ENCODE measurements at places on chromosomes 3 and 15. TPM values are rescaled to one million over a fixed set of nuclear protein-coding genes. Genes with fewer than 3 reads are reported as not detected.

Gene EPHB3
- 0.80 TPM for total RNA-seq

Gene TM4SF4
- total RNA-seq: not detected

DNA sequence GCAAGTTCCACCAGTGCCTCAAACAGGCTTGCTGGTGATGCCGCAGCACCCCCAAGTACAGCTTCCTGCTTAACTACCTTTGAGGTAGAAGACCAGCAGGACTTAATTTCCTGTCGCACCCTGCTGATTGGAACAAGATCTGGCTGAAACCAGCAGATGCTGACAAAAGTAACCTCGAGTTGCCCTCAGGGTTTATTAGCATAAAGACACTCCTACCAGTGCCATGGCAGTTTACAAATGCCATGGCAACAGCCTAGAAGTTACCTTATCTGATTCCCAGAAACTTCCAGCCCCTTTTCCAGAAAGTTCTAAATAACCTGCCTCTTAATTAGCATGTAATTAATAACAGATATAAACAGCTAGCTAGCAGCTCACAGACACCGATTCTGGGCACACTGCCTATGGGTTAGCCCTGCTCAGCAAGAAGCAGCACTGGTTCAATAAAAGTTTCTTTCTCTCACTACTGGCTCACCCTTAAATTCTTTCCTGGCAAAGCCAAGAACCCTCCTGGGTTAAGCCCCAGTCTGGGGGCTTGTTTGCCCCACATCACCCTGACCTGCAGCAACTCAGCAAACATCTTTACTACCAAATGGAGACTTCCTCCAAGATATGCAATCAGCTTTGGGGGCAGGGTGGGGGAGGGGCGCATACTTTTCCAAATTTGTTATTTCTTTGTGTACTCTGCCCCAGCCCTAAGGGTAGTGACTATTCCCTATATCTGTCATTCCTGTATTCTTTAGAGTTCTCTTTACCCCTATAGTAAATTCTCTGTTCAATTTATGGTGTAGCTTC lies 54.2 kb downstream of the MAP4 start:
- DNase-seq: no peak

DNA sequence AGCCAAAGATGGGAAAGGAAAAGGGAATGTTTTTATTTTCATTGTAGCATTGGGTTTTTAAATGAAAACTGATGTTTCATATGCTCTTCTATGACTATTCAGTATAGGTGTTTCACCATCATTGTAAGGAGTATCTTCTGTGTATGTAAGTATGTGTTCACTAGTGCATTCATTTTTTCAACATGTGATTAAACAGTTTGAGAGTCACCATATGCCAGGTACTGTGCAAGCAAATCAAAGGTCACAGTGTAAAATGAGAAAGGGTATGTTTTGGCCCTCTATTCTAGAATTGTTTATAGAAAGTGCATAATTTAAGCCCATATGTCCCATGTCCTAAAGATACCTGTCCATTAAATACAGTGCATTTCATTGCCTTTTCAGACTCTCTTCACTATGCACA lies 207.2 kb downstream of the ZBTB20 start:
- no peak for DNase-seq

Gene C3orf62
- 3.2 TPM for total RNA-seq

Gene XIRP1
- total RNA-seq: not detected

- DNase-seq: no peak
Observed at GRCh38 chr3:171658841-171659240, 151.4 kb downstream of the PLD1 start.

Gene TLR9
- not detected for total RNA-seq

GRCh38 chr15:69805248-69805953 lies 292.3 kb downstream of the TLE3 start:
- no peak for DNase-seq

DNA sequence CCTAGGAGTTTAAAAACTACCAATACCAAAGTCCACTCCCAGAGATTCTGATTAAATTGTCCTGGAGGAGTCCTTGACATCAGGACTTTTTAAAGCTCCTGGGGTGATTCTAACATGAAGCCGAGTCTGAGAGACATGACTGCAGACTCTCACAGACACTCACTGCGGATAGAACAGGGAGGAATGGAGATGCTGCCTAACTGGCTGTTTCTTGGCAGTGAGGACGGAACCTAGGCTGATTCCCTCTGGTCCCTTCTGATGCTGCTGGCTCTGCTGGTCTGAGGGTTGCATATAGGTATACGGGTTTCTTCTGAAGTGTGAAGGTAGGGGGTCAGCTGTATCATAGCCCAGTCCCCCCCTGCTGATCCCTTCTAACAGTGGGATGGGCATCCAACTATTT lies 1.3 kb upstream of the HRG start:
- DNase-seq: peak; percentile 46

- DNase-seq: peak; percentile 85
Observed at GRCh38 chr3:9396301-9396631, 1.1 kb upstream of the SETD5 start.

Gene HESX1
- 9.0 TPM for total RNA-seq

GRCh38 chr15:40680151-40680550 lies 14.8 kb upstream of the RAD51 start:
- DNase-seq: no peak

Gene FETUB
- not detected for total RNA-seq

Gene LRRK1
- 3.4 TPM for total RNA-seq

DNA sequence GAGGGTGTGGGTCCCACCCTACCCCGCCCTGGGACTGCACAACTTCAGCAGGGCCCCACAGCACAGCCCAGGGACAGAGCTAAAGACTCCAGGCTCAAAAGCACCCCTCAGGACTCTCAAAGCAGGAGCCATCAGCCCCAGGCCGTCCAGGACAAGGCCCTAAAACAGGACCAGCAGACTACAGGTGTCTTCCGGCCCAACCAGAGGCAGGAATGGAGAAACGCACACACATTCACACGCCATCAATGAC lies 26.1 kb downstream of the ATRIP start:
- DNase-seq: peak; percentile 25

Gene METTL6
- total RNA-seq: 20.0 TPM

DNA sequence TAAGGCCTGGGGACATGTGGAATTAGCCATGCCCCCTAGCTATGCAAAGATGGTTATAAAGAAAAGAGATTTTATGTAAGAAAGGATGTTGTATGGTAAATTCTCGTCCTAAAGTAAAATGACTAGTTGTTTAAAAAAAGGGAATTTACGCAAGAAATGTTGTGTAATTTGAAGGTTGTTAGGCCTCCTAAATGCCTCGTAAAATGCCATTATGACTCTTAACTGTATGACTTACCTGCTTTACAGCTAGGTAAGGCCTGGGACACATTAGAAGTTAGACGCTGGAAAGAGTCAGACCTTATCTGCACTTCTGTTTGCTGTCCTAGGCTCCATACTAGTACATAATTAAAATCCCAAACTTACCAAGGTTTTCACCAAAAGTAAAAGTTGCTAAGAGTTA lies 17.5 kb upstream of the HHATL start:
- no peak for DNase-seq

GRCh38 chr3:52453496-52454249 lies at the start of gene TNNC1:
Gene TNNC1 (minus strand): TSS chr3:52454041. CDS start chr3:52454015, 26 bp downstream.
- DNase-seq: no peak

Gene GP9
- total RNA-seq: not detected

DNA sequence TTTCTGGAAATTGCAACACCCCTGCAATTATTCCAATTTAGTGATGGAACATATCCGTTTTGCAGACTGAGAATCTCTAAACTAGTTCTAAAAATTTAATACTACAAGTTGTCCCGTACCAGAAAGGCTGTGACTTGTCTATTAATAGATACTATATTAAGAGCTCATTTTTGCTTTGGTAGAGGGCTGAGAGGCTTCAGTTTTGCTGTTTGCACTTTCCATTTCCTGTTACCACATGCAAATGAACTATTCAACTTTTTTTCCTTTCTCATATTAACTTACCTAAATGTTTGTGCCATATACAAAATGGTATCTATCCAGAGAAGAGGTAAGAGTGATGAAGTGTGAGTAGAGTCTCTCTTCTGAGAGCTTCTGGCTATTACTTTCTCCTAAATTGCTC lies 101.5 kb upstream of the CRBN start:
- no peak for DNase-seq

DNA sequence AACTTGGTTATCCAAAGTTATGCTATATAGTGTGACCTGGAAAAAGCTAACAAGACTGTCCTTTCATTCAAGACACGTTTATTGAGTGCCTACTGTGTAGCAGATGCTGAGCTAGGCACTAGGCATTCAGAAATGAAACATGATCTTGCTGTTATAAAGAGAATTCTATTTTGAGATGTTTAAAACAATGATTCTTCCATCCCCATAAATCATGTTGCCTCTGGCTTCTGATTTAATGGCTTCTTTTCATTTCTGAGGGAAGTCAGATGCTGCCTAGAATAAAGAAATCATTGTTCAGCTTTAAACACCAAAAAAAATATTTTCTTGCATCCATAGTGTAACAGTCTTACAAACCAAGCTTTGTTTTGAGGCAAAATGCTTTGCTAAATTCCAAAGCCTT lies 620.9 kb upstream of the UBE2E2 start:
- DNase-seq: no peak

Gene PCYT1A
- total RNA-seq: 31.8 TPM

GRCh38 chr3:28863186-28863585 lies 417.7 kb upstream of the RBMS3 start:
- DNase-seq: no peak

GRCh38 chr3:110436209-110436608 lies 635.4 kb upstream of the NECTIN3 start:
- no peak for DNase-seq

GRCh38 chr15:23760024-23760423 lies 72.9 kb upstream of the NDN start:
- DNase-seq: no peak

DNA sequence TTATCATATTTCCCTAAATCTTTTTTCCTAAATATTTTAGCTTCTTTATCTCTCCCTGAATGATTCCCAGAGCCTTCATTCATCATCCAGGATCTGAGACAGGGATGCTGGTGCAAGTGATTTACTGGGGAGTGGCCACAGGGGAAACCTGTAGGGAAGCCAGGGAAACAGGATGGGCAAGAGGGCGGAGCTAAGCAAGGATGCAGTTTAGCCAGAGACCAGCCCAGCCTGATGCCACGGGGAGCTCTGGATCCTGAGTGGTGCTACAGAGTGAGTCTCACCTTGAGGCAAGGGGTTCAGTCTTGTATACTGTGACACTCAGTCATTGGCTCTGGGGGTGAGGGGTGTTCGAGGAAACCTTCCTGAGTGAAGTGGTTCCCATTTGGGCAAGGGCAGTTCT lies 39.7 kb upstream of the LRRFIP2 start:
- DNase-seq: no peak

Gene SLC2A2
- not detected for total RNA-seq

Gene P2RY1
- 25.2 TPM for total RNA-seq

DNA sequence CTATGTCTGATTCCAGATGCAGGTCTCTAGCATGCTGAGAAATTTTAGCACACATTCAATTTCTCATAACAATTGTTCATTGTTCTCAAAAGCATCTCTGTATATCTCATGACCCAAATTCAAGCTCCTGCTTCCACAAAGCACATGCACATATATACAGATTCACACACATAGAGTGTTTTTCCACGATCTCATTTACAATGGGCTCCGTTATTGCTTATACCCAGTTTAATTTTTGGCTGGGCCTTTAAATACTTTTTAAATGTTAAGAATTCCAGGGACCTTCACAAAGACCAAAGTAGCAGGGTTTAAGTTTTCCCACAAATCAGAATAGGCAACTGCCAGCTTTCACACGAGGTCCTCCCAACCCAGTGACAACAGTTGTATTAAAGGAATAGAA lies 333.5 kb upstream of the SEMA6D start:
- DNase-seq: no peak

Gene RARB
- total RNA-seq: 0.22 TPM

DNA sequence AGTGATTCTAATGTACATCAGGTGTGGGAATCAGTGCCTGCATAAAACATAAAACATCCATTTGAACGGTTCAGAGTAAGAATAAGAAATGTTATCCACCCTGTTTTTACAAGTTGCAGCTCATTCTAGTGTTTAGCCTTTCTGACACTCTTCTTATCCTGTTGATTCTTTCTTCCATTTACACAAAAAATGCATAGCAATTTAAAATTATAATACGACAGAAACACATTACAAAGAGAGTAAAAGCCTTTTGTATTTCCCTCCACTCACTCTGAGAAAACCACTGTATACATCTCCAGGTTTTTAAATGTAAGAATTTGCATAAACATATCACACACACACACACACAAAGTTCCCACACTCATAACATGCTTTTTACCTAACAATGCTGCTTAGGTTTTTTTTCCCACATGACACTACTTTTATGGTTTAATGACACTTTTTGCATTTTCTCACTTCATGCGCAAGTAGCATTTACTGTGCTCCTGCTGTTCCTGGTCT lies 199.8 kb downstream of the CNTN6 start:
- no peak for DNase-seq

All from H1 (cell line).